NCI-H2107 (cell line): ENCODE measurements at places on chromosomes 6 and 20.
A peak's percentile ranks its signal among the peaks of the same experiment; 100 is the strongest.

GRCh38 chr20:51050531-51051075 is 27.7 kb upstream of the KCNG1 start:
- DNase-seq: no peak

DNA sequence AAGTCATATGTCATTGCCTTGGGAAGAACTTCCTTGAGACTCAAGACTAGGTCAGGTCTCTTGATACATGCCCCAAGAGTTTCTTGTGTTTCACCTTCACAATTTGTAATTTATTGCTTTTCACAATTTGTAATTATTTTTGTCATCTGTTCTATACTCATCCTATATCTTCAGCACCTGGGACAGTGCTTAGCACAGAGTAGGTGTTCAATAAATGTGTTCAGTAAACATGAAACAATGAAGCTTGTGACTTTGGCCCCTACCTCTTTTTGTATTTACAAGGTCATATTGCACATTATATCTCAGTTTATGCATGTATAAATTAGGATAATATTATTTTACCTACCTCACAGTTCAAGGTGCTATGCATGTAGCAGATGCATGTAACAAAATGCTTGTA is 21.5 kb upstream of the SRPK1 start:
- DNase-seq: no peak

DNA sequence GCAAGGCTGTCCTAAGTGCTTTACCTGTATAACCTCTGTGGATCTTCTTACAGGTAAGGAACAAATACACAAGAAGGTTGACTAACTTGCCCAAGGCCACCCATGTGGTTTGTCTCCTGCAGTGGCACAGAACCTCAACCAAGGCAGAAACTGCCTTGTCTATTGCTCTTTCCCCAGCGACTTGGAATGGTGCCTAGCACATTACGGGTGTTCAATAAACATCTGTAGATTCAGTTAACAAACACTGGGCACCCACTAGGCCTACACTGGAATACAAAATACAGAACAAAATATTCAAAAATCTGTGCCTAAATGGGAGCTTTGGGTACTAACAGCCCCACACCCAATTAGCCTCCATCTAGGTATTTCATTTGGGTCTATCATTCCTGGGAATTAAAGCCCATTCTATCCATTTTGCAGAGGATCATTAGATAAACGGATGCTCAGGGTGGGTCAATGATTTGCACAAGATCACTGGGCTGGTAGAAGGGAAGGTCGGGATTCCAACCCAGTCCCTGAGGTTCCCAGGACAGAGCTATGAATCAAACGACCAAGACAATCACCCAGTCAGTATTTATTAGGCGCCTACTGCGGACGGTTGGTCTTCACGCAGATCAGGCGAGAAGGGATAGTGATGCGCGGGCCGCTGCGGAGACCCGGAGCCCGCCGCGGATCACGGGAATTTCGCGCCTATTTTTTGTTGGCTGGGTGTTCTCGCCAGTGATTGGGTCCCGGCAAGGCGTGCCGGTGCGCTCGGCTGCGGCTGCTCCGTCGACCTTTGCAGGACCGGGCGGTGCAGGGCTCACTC is at the start of gene STK35:
Gene STK35, plus strand, starts transcription at position 771 of the 808 bp plus-strand sequence. CDS start 55 bp downstream, outside the sequence.
- no peak for DNase-seq

DNA sequence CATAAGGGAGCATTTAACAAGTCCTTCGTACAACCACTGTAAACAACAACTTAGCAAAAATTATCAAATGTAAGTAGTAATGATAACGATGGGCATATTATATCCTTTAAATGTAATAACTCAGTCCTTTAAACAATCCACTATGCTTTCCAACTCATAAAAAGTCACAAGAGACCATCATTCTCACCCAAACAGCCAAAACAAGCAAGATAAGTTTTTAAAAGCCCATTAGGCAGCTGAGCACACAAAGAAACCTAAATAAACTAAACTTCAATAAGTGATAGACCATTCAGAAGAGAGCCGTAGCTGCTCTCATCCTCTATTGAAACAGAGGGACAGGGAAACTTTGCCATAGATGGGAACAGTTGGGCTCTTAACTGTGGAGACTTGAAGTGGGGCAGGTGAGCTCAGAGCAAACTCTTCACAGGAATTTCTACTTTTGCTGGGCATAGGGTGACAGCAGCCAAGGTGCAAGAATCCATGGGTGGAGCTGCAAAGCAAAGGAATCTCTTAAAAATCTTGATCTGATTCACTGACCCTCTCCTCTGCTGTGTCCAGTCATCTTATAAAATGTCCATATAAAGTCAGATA is 22.5 kb downstream of the RAB22A start:
- DNase-seq: no peak

- no peak for DNase-seq
Measured at GRCh38 chr20:3248167-3248992, 9.4 kb upstream of the SLC4A11 start.

GRCh38 chr6:47231151-47231550 is 78.6 kb downstream of the TNFRSF21 start:
- DNase-seq: no peak

- DNase-seq: no peak
Measured at GRCh38 chr20:63265891-63266515, 6.6 kb upstream of the ARFGAP1 start.

DNA sequence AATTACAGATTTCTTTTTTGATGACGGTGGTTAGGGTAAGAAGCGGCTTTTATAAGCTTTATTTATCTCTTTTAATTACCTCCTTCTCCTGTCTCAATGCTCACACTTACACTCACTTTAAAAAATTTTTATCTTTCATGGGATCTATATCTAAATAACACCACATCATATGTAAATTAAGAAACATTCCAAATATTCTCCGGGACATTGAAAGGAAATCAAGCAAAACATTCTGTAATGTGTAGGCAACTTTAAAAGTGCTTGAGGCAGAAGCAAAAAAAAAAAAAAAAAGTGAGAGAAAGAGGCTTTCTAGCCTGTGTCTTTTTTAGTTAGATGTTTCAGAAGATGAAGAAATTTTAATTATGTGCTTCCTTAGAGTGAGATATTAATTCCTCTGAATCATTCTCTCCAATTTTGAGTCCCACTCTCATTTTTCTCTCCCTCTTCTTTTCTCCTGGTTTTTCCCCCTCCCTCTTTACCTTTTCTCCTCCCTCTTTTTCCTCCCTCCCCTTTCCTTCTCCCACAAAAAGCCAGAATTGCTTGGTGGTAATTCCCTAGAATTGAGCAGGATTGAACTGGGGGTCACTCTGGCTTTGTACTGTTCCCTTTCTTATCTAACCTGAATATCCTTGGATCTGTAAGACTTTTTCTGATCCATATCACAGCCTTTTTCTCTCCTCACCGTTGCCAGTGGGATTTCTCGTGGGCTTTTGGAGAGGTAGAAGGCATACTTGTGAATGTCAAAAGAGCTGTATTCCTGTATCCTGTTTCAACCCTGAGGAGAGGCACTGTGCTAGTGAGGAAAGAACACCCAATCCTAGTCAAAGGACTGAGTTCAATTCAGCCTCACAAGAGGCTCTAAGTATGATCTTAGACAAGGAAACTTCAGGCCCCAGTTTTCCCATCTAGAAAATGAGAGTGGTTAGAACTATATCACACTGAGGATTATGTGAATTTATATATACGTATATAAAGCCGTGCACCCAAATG is 30.4 kb downstream of the KCNQ5 start:
- DNase-seq: no peak

- no peak for DNase-seq
Measured at GRCh38 chr20:9281803-9282202, 212.9 kb downstream of the PLCB4 start.

DNA sequence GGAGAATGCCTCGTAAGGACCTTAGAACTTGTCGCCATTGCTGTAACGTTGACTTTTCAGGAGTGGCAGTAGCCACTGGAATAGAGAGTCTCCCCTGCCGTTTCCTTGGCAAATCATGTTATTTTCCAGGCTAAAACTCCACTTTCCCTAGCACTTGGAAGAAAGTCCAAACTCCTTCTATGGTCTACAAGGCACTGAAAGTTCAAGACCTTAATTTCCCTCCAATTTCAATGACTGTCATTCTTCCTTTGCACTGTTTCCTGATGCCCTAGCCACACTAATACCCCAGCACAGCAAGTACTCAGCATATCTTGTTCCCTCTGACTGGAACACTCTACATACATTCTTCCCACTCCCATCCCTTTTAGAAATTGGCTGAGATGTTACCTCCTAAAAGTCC is 1.8 kb upstream of the TBPL1 start:
- DNase-seq: no peak

DNA sequence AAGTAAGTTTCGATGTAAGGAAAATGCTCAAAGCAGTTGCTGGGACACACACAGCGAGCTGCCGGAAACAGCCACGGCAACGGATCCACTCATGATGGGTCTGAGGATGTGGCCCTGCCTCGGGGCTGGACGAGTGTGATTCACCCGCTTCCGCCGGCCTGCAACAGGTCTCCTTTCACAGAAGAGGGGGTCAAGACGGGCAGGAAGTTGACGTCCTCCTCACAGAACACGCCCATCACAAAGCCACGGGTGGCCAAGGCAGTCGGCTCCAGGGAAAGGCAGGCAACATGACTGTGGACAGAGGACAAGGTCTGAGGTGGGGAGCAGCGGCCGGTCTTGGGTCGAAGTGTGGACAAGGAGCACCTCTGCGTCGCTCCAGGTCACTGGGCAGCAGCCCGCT is 29.9 kb upstream of the SMOC2 start:
- no peak for DNase-seq

- peak; percentile 28 for DNase-seq
Measured at GRCh38 chr6:121688974-121689373, 253.5 kb downstream of the GJA1 start.

GRCh38 chr6:139126255-139126654 is 8.6 kb upstream of the HECA start:
- DNase-seq: no peak

- no peak for DNase-seq
Measured at GRCh38 chr20:51022803-51023616, at the start of gene KCNG1. Gene KCNG1 (minus strand): TSS chr20:51023107. CDS start chr20:51010338, 12,769 bp downstream.

DNA sequence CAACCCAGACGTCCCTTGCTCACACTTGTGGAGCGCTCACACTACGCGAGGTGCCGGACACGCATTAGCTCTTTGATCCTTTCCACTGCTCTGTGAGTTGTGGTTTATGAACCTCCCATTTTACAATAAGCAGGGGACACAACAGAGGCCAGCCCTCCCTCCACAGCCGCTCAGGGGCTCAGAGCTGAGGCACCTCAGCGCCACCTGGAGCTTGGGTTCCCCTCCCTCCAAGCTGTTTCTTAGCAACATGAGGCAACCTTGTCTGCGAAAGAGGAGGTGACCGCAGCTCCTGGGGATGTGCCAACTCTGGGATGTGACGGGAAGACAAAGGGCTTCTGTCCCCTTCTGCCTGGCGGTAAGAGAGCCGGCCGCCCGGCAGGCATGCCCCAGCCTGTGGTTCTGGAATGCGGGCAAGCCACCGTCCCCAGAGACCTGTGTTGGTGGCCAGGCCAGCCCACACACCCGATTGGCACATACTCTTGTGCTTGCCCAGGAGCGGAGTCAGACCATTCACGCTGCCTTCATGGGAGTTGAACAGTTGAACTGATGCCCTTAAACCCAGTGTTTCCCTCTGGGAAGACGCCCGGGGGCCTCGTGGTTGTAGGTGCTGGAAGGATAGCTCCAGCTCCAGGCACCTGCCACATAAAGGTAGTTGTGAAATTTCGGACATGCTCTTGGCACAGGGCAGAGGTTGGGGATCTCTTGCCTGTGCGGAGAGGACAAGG is 44.5 kb downstream of the RBM38 start:
- DNase-seq: peak; percentile 97

- DNase-seq: no peak
Measured at GRCh38 chr6:21608601-21609000, 15.1 kb downstream of the SOX4 start.

GRCh38 chr6:48229841-48230240 is 118.8 kb upstream of the PTCHD4 start:
- no peak for DNase-seq

DNA sequence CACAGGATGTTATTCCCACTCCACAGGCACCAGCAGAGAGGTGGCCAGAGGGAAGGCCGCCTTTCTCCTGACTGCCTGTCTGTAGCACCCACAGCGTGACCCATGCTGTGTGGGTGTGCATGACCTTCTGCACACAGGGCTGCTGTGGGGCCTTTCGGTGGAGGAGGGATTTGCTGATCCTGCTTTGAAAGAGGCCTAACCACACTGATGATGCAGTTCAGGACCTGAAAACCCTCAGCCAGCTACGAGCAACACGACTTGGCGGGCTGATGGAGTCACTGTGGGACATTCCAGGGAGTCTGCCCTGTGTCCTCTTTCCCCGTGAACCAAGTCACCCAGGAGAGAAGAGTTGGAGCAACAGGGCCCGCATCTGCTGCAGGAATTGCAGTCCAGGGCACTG is 49.1 kb downstream of the SYTL3 start:
- no peak for DNase-seq

GRCh38 chr6:118652051-118652615 is 742 bp upstream of the CEP85L start:
- no peak for DNase-seq
